ENCODE measurements at places on chromosomes 4 and X. TPM values are rescaled to one million over a fixed set of nuclear protein-coding genes. Genes with fewer than 3 reads are reported as not detected.

DNA sequence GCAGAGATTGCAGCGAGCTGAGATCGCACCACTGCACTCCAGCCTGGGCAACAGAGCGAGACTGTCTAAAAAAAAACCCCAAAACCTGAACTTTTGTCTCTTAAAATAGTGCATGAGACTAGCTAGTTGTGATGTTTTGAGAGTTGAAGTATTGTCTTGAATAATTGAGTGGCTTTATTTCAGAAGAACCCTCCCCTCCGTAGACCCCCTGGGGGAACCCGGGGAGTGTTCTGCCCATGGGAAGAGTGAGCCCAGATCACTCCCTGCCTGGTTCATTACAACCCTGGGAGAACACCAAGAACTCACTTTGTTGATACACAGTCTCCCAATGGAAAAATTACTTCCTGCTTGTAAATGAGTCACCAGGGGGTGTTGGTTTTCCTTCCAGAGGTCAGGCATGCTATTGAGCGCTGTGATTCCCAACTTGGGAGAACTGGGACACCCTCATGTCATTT lies 65.3 kb upstream of the SHISA3 start:
- no peak overlapping the region for H3K27ac ChIP-seq
- no peaks in the 10 kb centered on the region for H3K4me1 ChIP-seq
- DNase-seq, result no peak
- no peaks in the 10 kb centered on the region for H3K27me3 ChIP-seq
- H3K36me3 ChIP-seq, result no peaks in the 10 kb centered on the region

GRCh38 chr4:11427121-11427996 lies 1.3 kb downstream of the HS3ST1 start:
- DNase-seq, result no peak
- H3K27ac ChIP-seq, result no peak overlapping the region
- H3K4me3 ChIP-seq, result peak overlapping the region; percentile 70
- H3K27me3 ChIP-seq, result peaks cover 48% of the 10 kb centered on the region
- H3K4me1 ChIP-seq, result peaks cover 8% of the 10 kb centered on the region
- H3K36me3 ChIP-seq, result no peaks in the 10 kb centered on the region

Gene P2RY4
- 0.21 TPM for total RNA-seq

Gene PRRG1
- not detected for total RNA-seq

DNA sequence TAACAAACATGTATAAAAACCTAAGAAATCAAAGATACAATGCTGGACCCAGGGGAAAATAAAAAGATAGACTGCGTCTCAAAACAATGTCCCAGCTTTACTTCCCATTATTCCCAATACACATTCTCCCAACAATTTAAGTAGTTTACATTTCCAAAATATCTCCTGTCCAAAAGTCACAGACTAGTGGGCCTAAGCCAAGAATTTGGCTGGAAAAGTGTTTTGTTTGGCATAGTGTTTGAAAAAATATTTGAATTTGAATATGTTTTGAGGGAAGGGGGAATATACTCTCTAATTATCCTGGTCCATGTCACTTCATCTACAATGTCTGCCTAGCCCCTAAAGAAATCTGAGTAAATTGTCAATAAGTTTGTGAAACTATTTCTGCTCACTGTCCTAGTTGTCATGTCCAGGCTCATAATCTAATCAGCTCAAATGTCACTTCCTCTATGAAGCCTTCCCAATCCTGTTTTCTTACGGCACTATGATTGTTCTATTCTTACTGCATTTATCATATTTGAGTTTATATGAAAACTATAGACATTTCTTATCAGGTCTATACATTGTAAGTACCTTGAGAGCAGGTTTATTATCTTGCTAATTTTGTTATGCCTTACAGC lies 74.4 kb downstream of the SEC24D start:
- no peak overlapping the region for H3K27ac ChIP-seq
- no peak for DNase-seq
- H3K4me3 ChIP-seq, result no peak overlapping the region
- H3K4me1 ChIP-seq, result peaks cover 3% of the 10 kb centered on the region

DNA sequence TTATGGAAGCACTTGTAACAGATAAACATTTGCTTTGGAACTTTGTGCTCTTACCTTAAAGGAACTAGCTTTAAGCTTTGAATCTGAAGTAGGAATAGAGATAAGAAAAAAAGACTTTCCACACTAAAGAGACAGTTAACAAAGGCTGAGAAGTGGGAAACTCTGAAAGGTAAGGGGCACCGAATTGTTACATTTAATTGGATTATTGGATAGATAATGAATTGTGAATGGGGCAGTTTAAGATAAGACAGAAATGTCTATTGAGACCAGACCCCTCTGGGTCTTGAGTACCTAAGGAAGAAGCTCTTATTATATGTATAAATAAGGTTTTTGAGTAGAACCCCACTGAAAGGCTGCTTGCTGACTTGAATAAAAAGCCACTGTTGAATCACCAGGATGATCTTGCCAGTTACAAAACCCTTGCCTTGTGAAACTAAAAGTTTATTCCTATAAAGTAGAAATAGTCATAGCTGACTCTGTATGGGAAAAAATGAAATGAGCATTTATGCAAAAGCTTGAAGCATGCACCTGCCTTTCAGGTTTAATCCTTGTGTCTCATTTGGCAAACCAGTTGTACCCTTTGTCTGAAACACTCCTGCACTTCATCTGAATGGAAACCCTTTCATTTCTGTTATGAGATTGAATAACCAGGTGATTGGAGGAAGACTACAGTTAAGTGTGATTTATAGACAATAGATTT lies 423.2 kb downstream of the RPA4 start:
- no peak for DNase-seq
- H3K36me3 ChIP-seq, result peaks cover 2% of the 10 kb centered on the region
- no peak overlapping the region for H3K27ac ChIP-seq
- H3K27me3 ChIP-seq, result no peaks in the 10 kb centered on the region

- no peak overlapping the region for H3K4me3 ChIP-seq
- H3K27me3 ChIP-seq, result no peaks in the 10 kb centered on the region
- DNase-seq, result no peak
- no peak overlapping the region for H3K27ac ChIP-seq
- H3K4me1 ChIP-seq, result peaks cover 29% of the 10 kb centered on the region
- H3K36me3 ChIP-seq, result peaks cover 6% of the 10 kb centered on the region
Observed at GRCh38 chrX:19862634-19863211, 24.7 kb downstream of the SH3KBP1 start.

Gene SHROOM2
- total RNA-seq, result not detected

DNA sequence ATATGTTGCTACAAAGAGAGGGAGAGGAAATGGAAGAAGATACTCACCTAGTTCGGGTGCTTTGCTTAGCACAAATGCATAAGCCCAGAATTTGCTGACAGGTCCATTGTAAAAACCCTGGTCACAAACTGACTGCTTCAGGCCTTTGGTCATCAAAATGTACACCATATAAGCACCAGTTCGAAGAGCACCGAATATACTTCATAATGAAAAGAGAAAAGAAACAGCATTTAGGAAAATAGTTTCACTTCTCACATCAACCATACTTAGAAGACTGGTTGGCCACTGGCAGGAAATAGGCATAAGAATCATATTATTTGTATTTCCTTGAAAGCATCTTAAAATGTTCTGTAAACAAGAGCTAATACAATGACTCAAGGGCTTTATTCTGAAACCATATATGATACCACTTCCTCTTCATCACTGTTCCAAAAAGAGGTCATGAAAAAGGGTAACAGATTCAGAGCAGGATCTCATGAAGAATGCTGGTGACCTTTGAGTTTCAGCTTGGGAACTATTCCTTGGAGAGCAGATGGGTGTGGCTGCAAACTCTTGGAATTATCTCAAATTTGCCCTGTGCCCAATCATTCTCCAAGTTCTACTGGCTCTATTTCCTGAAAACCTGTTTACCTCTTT lies 138.7 kb downstream of the ELOVL6 start:
- peak; percentile 70 for DNase-seq
- peaks cover 5% of the 10 kb centered on the region for H3K36me3 ChIP-seq
- H3K4me1 ChIP-seq, result peaks cover 61% of the 10 kb centered on the region
- H3K27ac ChIP-seq, result peak overlapping the region; percentile 82
- peak overlapping the region; percentile 65 for H3K4me3 ChIP-seq

DNA sequence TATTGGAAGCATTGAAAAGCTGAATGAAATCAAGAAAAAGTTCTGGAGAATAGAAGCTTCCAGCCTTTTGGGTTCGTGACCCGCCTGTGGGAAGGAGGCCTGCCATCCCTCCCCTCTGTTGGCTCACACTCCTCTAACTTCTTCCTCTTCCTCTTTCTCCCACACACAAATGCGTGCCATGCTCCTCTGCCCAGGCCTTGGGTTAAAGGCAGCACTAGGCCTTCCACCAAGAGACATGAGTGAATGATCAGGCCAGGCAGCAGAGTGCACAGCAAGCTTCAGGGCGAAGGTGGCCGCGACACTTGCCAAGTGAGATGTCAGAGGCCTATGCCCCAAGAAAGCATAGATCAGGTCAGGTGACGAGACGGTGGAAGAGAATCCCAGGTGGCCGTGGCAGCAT lies 38.4 kb downstream of the FAM193A start:
- no peak overlapping the region for H3K4me3 ChIP-seq
- no peak for DNase-seq
- peaks cover 36% of the 10 kb centered on the region for H3K4me1 ChIP-seq
- H3K36me3 ChIP-seq, result peaks cover 22% of the 10 kb centered on the region
- H3K27me3 ChIP-seq, result no peaks in the 10 kb centered on the region

DNA sequence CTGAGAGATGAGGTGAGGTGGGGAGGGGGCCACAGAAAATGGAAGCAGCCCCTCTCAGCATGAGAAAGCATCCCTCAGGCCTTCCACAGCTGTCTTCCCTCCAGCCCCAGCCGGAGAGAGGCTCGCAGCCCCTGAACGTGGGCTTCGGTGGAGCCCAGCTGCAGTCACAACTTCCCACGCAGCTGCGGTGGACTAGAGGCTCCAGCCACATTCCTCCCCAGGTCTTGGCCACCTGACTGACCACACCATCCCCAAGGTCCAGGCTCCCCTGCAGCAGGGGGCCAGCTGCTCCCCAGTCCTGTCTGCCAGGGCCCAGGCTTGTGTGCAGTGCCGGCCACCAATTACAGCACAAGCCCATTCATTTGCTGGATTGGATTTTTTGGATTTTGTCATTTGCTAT lies 212.3 kb upstream of the BCOR start:
- no peak overlapping the region for H3K4me3 ChIP-seq
- DNase-seq, result no peak
- H3K27ac ChIP-seq, result no peak overlapping the region
- H3K27me3 ChIP-seq, result no peaks in the 10 kb centered on the region
- H3K36me3 ChIP-seq, result no peaks in the 10 kb centered on the region
- H3K4me1 ChIP-seq, result no peaks in the 10 kb centered on the region

Gene ZCCHC18
- 0.69 TPM for total RNA-seq

Gene RHOXF2
- total RNA-seq, result not detected

Gene RBMX2
- total RNA-seq, result 27.4 TPM

DNA sequence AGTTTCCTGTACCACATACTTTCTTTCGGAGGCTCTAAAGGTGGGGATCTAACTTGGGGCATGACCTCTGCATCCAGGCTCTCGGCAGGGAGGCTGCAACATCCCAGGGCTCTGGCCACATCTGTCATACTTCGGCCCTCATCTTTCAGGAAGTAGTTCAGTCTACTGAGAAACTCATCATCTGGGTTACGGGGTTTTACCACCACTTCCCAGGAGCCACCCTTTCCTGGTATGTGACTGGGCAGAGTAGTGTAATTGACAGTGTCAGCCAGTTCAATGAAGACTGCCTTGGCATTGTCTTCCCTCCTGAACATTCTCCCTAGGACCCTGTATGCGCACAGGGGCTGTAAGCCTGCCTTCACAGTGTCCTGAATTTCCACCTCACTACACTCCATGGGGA lies 2.8 kb downstream of the PNMA5 start:
- H3K36me3 ChIP-seq, result no peaks in the 10 kb centered on the region
- no peak overlapping the region for H3K4me3 ChIP-seq
- H3K4me1 ChIP-seq, result peaks cover 17% of the 10 kb centered on the region
- DNase-seq, result peak; percentile 55
- peak overlapping the region; percentile 81 for H3K27ac ChIP-seq
- H3K27me3 ChIP-seq, result no peaks in the 10 kb centered on the region

DNA sequence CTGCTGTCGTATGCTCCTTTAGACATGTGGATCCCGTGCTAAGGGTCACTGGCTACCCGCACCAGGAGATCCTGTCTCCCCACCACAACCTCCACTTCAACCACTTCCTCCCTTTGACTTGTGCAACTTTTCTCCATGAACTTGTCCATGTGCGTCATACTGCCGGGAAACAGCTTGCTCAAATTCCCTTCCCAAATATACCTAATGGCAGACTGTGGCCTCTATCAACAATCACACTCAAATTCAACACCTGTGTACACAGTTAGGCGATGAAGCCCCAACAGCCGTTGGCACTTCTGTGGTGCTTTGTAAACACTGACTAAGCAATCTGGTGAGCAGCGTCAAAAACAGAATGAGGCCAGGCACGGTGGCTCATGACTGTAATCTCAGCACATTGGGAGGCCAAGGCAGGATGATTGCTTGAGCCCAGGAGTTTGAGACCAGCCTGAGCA lies 49.5 kb downstream of the CD99L2 start:
- H3K27me3 ChIP-seq, result no peaks in the 10 kb centered on the region
- H3K36me3 ChIP-seq, result no peaks in the 10 kb centered on the region
- peaks cover 3% of the 10 kb centered on the region for H3K4me1 ChIP-seq
- DNase-seq, result no peak

- peaks cover 8% of the 10 kb centered on the region for H3K36me3 ChIP-seq
- no peaks in the 10 kb centered on the region for H3K27me3 ChIP-seq
- H3K4me1 ChIP-seq, result peaks cover 9% of the 10 kb centered on the region
- no peak overlapping the region for H3K27ac ChIP-seq
- H3K4me3 ChIP-seq, result no peak overlapping the region
Observed at GRCh38 chr4:70945452-70946055, 43.4 kb downstream of the MOB1B start.

DNA sequence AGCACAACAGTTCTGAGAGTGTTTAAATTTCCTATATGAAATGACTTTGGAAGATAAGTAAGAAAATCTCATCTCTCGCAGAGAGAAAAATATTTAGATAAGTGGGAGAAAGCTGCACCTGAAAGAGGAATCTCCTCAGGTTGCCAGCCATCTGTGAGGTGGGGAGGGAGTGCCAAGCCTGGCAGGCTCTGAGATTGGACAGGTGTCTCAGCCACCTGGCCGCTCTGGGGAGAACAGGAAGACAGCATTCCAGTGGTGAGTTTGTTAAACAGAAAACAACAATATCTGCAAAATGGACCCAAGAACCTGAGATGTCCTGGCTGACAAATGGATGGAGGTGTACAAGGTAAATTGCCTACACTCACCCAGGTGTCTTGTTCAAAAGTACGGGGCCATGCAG lies 31.3 kb downstream of the EMCN start:
- no peak overlapping the region for H3K4me3 ChIP-seq
- no peaks in the 10 kb centered on the region for H3K36me3 ChIP-seq
- no peak overlapping the region for H3K27ac ChIP-seq

Gene EGF
- total RNA-seq, result not detected

- H3K27me3 ChIP-seq, result peaks cover 30% of the 10 kb centered on the region
- H3K36me3 ChIP-seq, result no peaks in the 10 kb centered on the region
- no peak within 1 kb of the TSS for H3K4me3 ChIP-seq
- no peaks in the 10 kb centered on the region for H3K4me1 ChIP-seq
Observed at GRCh38 chrX:152637649-152638442, at the start of gene GABRQ. TSS of gene GABRQ (plus strand) at chrX:152637895. CDS start at chrX:152638203, 308 bp downstream.

Gene NBDY
- 29.9 TPM for total RNA-seq
